ENCODE measurements at places on chromosomes 12 and 14.

DNA sequence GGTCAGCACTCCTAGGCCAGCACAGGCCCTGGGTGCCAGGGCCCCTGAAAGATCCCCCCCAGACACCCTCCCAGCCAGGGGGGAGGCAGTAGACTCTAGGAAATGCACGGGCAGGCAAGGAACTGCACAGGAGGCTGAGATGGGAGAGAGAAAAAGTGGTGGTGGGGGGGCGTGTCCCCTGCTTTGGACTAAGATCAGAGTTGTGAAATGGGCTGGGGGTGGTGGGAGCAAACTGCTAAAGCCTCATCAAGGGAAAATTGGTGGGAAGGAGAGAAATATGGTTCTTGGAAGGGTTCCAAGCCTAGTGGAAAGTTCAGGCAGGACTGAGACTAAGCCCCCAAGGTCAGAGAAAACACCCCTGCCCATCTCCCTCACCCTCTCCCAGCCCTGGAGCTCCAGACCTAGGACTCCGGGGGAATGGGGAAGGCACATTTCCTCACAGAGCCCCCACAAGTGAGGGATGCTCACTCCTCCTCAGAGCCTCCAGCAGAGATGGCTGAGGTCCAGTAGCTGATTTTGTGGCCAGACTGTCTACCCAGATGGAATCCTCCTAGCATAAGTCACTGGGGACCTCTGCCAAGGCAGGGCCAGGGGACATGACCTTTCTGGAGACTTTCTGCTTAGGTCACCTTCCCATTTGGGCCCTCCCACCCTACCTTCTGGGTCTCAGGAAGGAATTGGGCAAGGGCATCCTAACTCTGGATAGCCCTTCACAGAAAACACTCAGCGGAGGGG is 29.8 kb downstream of the FIGNL2 start:
- no peak for DNase-seq

GRCh38 chr14:52233693-52234092 is 33.8 kb upstream of the PTGDR start:
- DNase-seq = no peak

DNA sequence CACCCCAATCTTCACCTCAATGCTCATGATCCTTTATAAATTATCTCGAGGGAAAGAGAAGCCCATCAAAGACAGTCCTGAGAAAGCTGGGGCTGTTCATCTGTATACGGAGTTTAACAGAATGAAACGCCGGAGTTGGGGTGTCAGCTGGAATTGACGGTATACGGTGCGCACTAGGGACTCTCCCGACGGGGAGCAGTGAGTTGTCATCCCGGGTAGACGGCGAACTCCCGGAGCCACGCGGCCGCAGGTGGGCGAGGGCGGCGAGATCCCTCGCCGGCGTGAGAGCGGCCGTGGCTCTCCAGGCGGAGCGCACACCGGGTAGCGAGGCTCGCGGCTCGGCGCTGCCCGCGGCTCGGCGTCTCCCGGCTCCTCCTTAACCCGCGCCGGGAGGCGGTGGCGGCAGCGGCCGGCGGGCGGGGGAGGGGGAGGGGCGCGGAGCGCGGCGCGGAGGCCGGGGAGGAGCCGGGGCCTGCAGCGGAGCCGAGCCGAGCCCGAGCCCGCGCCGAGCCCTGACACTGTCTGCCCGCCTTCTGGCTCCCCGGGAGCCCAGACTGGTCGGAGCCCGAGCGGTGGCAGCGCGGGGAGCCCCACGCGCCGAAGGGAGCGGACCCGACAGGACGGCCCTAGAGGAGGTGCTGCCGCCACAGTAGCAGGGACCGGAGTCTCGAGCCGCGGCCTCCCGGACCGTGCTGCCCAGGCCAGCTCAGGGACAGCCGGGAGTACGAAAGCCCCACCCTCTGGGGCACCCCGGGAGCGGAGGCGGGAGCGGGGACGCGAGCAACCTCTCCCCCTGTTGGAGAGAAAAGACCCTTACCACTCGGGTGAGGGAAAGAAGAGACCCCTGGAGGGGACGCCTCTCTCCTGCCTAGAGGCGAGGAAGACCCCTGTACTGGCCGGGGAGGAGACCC is at the start of gene FOXJ2:
FOXJ2 (plus strand) TSS at position 475 of the 911 bp plus-strand sequence. CDS start 7,117 bp downstream, outside the sequence.
- DNase-seq = peak; percentile 31

GRCh38 chr12:50562520-50563433 is 58.0 kb downstream of the DIP2B start:
- no peak for DNase-seq

Measured in nucleus accumbens (tissue), 56 donors.